ENCODE measurements at places on chromosomes 4 and X.

GRCh38 chr4:7772711-7773385 is 166.8 kb downstream of the AFAP1 start:
- DNase-seq: no peak

GRCh38 chrX:136185401-136186022 is 38.2 kb downstream of the FHL1 start:
- no peak for DNase-seq

DNA sequence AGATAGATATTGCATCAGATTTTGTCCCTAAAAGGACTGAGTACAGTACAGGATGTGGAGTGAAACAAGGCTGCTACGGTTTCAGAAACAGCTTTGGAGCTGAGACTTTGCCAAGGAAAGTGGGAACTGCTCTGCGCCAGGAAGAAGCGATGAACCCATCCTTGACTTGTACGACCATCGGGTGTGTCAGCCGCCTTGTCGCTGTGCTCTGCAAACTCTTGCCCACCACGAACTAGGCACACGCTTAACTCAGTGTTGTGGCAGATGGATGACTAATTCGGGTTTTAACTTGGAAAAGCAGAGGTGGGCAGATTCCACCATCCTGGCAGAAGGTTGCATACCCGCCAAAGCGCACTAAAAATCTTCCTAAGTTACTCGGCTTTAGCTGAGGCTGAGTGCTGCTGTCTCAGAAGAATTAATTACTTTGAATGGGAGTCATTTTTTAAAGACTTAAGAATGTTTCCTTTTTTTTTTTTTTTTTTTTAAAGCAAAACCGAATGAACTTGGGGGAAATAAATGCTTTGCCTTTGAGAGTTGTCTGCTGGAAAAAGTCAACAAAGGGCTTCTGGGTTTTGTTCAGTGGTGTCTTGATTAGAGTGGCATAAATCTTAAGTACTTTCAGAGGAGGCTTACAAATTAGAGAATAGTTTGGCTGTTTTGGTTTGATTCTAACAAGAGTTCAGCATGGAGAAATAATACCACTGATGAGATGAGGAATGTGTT is 69.5 kb downstream of the SHROOM2 start:
- no peak for DNase-seq

DNA sequence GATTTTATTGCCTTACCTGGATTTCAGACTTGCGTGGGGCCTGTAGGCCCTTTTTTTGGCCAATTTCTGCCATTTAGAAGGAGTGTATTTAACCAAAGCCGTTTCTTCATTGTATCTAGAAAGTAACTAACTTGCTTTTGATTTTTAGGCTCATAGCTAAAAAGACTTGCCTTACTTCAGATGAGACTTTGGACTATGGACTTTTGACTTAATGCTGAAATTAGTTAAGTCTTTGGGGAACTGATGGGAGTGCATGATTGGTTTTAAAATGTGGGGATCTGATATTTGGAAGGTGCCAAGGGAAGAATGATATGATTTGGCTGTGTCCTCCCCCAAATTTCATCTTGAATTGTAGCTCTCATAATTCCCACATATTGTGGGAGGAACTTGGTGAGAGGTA is 7.7 kb upstream of the UGT2B10 start:
- DNase-seq: no peak

- DNase-seq: no peak
Measured at GRCh38 chr4:186820391-186820891, 96.8 kb upstream of the FAT1 start.

DNA sequence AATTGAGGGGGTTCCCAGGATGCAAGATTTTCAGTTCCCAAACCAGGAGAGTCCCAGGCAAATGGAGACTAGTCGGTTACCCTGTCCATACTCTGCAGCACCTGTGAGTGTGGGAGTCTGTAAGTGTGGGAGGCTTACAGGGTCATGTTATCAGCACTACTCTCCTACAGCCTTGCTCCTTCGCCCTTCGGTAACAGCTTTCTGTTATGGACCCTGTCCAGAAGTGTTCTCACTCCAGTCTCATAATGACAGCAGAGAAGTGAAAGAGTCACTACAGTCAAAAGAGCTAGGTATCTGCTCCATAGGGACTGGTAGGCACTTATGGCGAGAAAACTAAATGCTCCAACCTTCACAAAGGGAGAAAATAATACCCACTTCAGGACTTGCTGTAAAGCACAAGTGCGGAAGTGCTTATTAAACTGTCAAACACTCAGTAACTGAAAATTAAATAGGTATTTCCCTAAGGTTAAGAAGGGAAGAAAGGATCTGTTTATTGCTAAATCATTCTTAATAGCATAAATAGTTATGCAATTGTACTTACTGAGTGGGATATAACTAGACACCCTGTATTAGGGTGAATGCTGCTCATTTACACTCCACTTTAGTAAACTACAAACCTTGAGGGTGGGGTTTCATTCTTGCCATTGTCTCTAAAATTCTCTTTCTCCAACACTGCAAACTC is 2.7 kb upstream of the ADH7 start:
- no peak for DNase-seq

- DNase-seq: peak; percentile 74
Measured at GRCh38 chrX:45322382-45322781, 121.7 kb upstream of the DIPK2B start.

- no peak for DNase-seq
Measured at GRCh38 chr4:83606898-83607297, 71.0 kb downstream of the GPAT3 start.

DNA sequence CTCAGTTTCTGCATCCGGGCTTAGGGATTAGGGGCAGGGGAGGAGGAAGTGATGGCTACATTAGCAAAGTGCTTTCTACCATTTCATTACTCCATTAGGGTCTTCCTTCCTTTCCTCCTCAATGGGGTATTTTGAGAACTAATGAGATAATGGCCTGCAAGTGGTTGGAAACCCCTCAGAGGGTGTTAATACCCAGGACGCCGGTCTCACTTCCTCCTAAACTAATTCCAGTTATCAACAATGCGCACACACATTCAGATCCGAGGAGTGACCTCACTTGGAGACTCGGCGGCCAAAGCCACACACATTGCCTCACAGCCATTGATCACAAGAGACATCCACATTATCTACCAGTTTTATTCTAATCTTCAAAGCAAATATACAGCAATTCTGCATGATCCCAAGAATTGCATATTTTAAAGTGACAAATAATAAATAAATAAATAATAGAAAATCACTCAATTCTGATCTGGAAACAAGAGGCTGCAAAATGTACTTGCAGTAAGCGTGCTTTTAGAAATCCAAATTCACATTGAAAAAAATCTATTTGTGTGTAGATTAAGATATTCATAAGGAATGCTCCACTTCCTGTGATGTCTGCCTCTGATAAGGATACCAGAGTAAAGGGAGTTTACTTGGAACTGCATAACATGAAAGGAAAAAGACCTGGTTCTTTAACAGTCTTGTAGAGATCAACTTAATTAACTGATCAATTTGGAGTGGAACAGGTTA is 329.1 kb downstream of the FBXW7 start:
- no peak for DNase-seq

DNA sequence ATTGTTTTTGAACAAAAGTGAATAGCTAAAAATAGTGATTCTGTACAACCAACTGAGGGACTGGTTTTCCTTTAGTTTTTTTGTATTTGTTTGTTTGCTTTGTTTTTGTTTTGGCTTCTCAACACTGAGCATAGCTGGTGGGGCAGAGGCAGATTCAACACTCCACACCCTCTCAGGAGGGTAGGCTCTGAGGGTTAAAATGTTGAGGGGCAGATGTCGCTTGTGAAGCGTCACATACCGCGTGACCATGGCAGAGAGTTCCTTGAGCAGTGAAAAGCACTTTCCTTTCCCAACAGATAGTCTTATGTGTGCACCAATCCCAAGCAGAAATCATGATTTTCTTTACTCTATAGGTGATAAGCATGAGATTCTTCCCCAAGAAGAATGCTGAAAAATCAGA is 155.0 kb downstream of the PALLD start:
- no peak for DNase-seq

GRCh38 chrX:43718546-43718945 is 62.4 kb downstream of the MAOA start:
- DNase-seq: no peak

DNA sequence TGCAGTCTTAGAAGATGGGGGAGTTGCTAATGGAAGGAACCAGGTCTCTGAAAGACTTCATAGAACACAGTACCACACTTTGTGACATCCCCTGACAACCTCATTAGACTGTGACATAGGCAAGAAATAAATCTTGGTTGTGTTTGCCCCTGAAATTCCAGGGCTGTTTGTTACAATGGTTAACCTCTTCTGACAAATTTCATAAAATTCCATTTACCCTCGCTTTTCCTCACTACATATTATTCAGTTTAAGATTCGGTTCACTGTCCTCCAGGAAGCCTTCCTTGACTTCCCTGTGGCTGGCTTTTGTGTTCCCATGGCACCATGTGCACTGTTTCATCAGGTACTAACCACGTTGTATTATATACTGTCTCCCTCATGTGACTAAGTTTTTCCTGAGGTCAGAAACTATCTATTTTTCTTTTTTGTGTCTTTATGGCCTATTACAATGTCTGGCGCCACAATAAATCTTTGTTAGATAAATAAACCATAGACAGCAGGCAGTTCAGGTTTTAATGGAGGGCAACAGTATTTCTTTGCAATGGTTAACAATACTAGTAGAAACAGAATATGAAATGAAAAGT is 54.2 kb downstream of the ATXN3L start:
- no peak for DNase-seq

- no peak for DNase-seq
Measured at GRCh38 chr4:64899563-64899962, 490.3 kb upstream of the TECRL start.

DNA sequence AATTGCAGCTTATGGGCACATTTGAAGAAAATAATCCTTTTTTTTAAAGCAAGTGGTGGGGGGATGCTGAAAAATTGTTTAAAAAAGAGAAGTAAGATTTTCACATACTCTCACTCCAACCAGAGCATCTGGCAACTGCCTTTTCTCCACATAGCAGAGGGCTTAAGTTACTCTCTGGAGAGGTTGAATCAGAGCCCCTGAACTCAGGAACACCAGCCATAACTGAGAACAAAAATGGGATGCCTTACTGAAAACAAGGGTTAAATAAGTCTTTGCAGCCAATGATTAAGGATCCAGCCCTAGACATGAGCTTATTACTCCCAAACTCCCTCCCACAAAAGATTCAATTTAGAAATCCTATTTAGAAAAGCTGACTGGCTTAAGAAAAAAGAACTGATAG is 27.5 kb downstream of the CASK start:
- no peak for DNase-seq

GRCh38 chr4:29405116-29405515 is 1315.1 kb upstream of the PCDH7 start:
- no peak for DNase-seq

GRCh38 chrX:11589641-11590040 is 76.1 kb downstream of the ARHGAP6 start:
- DNase-seq: no peak

GRCh38 chr4:1329408-1330371 is 17.3 kb upstream of the UVSSA start:
- DNase-seq: no peak

DNA sequence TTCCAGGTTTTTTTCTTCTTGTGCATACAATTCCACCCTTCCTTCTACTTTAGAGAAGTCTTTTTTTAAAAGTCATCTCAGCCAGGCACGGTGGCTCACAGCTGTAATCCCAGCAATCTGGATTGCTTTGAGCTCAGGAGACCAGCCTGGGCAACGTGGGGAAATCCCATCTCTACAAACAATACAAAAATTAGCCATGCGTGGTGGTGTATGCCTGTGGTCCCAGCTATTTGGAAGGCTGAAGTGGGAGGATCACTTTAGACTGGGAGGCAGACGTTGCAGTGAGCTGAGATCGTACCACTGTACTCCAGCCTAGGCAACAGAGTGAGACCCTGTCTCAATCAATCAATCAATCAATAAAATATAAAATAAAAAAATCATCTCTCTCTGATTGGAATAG is 14.8 kb downstream of the ELOVL6 start:
- no peak for DNase-seq

DNA sequence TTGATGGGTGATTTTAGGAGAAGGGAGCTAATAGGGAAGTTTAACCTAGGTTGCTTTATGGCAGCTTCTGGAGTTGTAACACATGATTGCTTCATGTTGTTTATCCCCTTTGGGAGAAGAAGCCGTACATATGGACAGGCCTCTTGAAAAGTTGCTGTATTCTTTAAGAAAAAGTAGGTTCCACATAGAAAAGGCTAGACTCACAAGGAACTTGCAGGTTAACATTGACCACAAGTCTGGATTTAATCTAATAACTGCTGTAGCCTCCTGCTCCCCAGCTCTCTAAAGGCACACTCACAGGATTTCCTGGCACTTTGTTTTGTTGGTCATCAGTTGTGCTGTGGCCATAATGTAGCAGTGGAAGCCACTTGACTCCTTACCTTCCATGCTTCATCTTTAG is 19.7 kb downstream of the FNIP2 start:
- DNase-seq: no peak

- no peak for DNase-seq
Measured at GRCh38 chrX:102491766-102492165, 20.2 kb upstream of the TCP11X2 start.

DNA sequence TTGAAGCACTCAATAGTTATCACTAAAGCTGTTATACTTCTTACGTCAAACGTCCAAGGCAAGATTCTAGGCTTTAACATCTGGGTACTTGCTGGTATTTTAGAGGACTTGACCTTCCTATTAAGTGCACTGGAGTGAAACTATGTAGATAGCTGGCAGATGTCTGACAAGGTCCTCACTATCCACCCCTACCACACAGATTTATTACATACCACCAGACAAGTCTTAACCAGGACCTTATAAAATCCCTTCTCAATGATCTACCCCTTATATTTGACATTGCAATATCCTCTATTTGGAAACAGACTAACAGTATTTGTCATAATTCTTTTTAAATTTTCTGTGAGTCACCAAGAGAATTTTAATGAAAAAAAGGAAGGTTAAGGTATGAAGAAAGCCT is 78.8 kb downstream of the PDGFC start:
- no peak for DNase-seq

- DNase-seq: no peak
Measured at GRCh38 chr4:8240211-8241041, 29.1 kb upstream of the HTRA3 start.

DNA sequence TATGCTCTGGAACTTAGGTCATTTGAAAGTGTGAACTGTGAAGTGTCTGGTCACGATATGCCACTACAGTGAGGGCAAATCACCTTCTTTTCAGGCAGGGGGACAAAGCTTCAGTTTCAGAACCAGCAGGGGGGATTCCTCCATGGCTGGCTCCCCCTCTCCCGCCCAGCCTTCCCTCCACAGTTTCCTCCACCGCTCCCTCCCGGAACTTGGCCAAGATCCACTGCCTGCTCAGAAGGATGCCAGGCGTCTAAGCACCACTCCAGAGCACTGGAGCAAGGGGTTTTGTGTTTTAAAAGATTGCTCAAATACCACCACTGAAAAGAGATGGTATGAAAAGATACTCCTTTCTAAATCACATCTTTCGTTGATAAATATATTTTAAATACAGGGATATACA is 126.9 kb downstream of the ELOVL6 start:
- DNase-seq: no peak

GRCh38 chrX:16368696-16369095 is 201.4 kb downstream of the MAGEB17 start:
- DNase-seq: no peak

All from HFF-Myc (cell line).